Right cardiac atrium (tissue), 5 donors: ENCODE measurements at places on chromosomes 13 and 19. TPM values are rescaled to one million over a fixed set of nuclear protein-coding genes. Genes with fewer than 3 reads are reported as not detected.

DNA sequence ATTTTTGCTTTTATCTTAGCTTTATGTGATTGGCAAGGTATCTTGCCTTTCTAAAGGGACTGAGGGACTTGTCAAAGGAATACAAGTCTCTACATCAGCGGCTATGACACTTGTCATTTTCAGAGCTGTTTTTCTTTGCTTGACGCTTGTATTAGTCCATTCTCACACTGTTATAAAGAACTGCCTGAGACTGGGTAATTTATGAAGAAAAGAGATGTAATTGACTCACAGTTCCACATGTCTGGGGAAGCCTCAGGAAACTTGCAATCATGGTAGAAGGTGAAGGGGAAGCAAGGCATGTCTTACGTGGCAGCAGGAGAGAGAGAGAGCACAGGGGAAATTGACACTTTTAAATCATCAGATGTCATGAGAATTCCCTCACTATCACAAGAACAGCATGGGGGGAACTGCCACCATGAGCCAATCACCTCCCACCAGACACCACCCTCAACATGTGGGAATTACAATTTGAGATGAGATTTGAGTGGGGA lies 128.2 kb downstream of the GPC5 start:
- DNase-seq, result no peak

GRCh38 chr13:65889368-65889767 lies 1340.8 kb downstream of the PCDH9 start:
- DNase-seq, result no peak

DNA sequence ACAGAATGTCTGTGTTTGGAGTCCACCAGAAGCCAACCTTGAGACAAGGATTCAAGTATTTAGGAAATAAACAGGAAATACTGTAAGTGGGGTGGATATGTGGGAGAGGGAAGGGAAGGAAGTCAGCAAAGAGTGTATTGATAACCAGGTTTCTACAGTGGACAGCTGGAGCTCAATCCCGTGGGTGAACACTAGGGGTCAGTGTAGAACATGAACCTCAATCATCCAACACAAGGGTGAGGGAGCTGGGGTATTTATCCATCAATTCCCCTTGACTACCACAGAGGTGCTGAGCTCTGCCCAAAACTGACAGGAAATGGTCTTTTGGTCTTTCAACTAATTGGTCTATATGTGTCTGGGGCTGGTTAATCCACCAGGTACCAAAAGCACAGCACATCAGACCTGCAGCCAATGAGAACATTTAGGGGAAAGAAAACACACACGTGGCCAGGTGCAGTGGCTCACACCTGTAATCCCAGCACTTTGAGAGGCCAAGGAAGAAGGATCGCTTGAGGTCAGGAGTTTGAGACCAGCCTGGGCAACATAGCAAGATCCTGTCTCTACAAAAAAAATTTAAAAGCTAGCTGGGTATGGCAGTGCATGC lies 5.6 kb upstream of the SYDE1 start:
- no peak for DNase-seq

DNA sequence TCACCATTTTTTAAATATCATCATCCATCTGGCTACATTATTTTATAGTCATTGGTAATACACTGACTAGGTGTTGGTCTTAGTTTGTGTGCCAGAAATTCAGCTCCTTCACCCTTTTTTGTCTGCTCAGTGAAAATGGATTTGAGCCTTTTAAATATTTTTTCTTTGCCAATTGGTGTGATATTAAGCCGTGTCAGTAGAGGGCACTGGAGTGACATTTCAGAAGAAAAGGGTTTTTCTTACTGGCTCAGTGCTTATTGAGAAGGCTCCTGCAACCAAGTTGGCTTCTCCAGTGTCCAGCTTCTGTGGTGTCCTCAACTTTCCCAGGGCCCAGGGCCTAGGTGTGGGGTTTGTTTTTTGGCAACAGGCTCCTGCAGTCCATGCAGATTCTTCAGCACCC lies 546.6 kb downstream of the DACH1 start:
- DNase-seq, result no peak

GRCh38 chr19:37127999-37128820 lies 44.3 kb downstream of the ZNF585A start:
- no peak for DNase-seq

DNA sequence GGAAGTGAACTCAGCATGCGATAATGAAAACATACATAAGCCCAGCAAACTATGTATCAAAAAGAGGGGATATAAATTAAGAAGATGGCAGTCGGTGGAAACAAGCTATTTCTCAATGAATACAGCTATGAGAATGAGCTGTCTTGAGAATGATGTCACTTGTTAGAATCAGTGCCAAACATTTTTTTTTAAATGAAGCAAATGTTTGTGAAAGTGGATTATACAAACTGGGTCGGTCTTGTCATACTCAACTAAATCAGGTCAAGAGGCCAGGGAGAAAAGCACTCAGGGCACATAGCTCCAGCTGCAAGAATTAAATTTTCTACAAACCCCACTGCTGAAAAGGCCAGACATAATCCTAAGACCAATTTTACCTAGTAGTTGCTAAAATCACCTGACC lies 1048.4 kb downstream of the SLITRK1 start:
- DNase-seq, result no peak

DNA sequence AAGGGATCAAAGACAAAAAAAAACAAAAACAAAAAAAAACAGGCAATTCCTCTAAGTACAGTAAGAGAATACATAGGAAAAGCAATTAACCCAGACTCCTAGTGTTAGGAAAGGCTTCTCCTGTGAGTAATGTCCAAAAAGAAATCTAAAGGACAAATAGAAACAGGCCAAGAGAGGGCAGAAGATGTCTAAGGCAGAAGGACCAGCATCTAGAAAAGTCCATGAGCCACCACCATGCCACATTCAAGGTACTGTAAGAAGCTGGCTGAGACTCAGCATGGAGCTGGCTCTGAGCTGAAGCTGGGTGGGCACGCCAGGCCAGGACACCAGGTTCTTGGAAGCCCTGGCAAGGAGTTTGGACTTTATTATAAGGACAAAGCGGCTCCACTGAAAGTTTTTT lies 118.1 kb upstream of the FRY start:
- DNase-seq, result no peak

DNA sequence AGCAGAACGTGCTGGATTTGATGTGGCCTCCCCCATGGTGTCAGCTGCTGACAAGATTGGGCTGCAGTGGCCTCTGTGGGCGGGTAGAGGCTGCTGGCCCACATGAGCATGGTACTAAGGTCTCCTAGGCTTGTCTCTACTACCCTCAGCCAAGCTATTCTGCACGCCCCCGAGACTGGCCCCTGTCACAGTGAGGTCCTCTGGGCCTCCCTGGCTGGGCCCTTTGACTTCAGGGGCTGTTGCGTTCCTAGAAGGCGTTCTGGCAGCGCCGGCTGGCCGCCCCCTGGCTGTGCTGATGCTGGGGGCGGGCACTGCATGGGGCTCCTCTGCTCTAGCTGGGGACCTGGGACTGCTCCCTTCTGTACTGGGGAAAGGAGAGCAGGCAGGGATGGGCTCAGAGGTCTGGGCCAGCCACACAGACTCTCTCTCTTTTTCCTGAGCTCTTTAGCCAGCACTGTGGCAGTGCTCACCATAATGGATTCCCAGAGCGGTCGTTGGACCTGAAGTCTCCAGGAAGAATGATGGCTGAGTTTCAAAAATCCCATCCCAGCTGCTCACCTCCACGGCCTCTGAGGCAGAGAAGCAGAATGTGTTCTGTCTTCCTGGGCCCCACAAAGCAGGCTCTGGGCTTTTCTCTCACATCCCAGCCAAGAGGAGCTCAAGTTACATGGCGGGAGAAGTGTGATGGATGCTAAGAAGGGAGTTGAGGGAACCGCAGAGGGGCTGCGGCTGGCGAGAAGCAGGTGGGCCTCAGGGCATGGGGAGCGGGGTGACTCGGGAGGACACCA lies 32.3 kb downstream of the TSSK6 start:
- no peak for DNase-seq

DNA sequence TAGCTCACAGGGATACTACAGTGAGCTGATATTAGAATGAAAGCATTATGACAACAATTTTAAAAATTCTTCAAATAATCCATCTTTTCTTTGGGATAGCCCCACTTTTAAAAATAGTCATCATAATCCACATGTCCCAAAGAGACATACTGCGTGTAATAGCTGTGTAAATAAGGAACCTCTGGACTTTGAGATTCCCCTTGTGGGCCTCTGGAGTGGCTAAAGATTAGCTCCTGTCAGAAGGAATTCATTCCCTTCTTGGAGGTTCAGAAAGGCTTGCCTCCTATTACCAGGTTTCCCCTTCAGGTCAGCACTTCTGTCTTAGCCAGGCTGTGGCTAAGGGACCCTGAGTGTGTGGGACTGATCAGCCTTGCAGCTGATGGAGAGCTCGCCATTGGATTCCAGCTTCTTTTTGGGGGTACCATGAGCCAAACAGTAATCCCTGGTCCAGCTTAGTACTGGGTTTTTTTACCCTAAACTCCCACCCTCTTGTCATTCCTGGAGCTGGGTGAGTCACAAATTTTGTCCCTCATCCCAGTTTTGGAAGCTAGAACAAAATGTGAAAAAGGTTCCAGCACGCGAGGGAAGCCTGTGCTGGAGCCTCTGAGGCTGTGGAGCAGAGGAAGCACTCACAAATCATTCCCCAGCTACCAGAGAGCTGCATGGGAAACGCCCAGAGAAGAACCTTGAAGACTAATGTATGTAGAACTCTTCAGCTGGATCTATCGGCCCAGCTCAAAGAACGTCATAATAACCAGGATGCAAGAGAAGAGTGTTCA lies 96.7 kb downstream of the RNASEH2B start:
- peak; percentile 36 for DNase-seq

DNA sequence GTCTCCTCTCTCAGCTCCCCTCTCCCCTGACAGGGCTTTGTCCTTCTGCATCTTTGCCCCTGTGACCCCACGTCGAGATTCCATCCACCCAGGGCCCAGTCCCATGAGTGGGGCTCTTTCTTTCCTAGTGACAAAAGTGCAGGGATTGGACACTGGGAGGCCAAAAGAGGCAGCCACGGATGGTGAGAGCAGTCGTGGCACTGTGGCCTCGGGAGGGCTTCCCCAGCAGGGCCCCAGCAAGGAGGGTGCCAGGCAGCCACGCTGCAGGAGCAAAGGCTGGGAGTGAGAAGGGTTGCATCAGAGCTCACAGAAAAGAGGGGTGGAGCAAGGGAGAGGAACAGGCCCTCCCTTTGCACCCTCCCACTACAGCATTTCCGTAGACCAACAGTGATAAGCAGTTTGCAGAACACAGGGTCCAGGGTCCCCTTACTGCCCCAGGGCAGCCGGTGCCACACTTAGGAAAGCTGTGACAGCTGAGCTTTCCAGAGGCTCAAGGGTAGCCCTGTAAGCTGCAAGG lies 4.9 kb downstream of the ZSCAN1 start:
- no peak for DNase-seq

GRCh38 chr19:38836983-38837626 lies 5.5 kb upstream of the ECH1 start:
- DNase-seq, result no peak

The OR7A5 gene
- total RNA-seq, result not detected

The EFNB2 gene
- 19.4 TPM for total RNA-seq

The SBSN gene
- not detected for total RNA-seq

The CGB8 gene
- not detected for total RNA-seq

The COG6 gene
- 29.7 TPM for total RNA-seq
